LHCN-M2 (cell line): ENCODE measurements at places on chromosomes 16 and 17. TPM values are rescaled to one million over a fixed set of nuclear protein-coding genes. Genes with fewer than 3 reads are reported as not detected.

The OR2C1 gene
- total RNA-seq, result 0.17 TPM in 1 of 2 replicates, not detected in the other

The WNT3 gene
- total RNA-seq, result 0.57 and 1.0 TPM in 2 replicates

The PDE6G gene
- total RNA-seq, result not detected in 2 replicates

The CLEC18C gene
- 0.06 and 0.32 TPM in 2 replicates for total RNA-seq

The ICAM2 gene
- 0.29 and 1.2 TPM in 2 replicates for total RNA-seq

The SPN gene
- not detected in 2 replicates for total RNA-seq

The MAP2K3 gene
- total RNA-seq, result 19.3 and 28.8 TPM in 2 replicates

The KRT9 gene
- not detected in 2 replicates for total RNA-seq

The KRT40 gene
- total RNA-seq, result not detected in 2 replicates

The ACE gene
- total RNA-seq, result 0.63 TPM in 1 of 2 replicates, not detected in the other

The TUBG2 gene
- total RNA-seq, result 30.7 and 35.4 TPM in 2 replicates

The APOBR gene
- not detected in 2 replicates for total RNA-seq

The RPRML gene
- total RNA-seq, result not detected in 2 replicates

The TEKT5 gene
- not detected in 2 replicates for total RNA-seq

The DNAH3 gene
- under 0.01 TPM in 1 of 2 replicates, not detected in the other for total RNA-seq

The CD300LG gene
- not detected in 2 replicates for total RNA-seq

The AANAT gene
- not detected in 2 replicates for total RNA-seq

The TBC1D3D gene
- total RNA-seq, result not detected in 2 replicates

The ZPBP2 gene
- not detected in 2 replicates for total RNA-seq

The CPHXL2 gene
- not detected in 2 replicates for total RNA-seq

The MYO15B gene
- under 0.01 and 0.06 TPM in 2 replicates for total RNA-seq

The IL34 gene
- 0.13 and 4.1 TPM in 2 replicates for total RNA-seq

The GDPD3 gene
- total RNA-seq, result 0.83 and 1.0 TPM in 2 replicates

The BCAR1 gene
- total RNA-seq, result 67.9 and 96.1 TPM in 2 replicates

The EVI2B gene
- total RNA-seq, result 6.3 and 10.6 TPM in 2 replicates

The CACNG5 gene
- total RNA-seq, result not detected in 2 replicates

The C16orf92 gene
- not detected in 2 replicates for total RNA-seq

The USH1G gene
- not detected in 2 replicates for total RNA-seq

The ZNF597 gene
- total RNA-seq, result 1.9 TPM in 2 replicates

The TBX6 gene
- 0.29 and 1.5 TPM in 2 replicates for total RNA-seq

The GRIN2A gene
- total RNA-seq, result not detected in 2 replicates

The MT4 gene
- not detected in 2 replicates for total RNA-seq

The GLIS2 gene
- total RNA-seq, result 1.1 and 1.3 TPM in 2 replicates

The TM4SF5 gene
- total RNA-seq, result not detected in 2 replicates

The GP1BA gene
- not detected in 2 replicates for total RNA-seq

The MYL11 gene
- total RNA-seq, result 7.2 TPM in 1 of 2 replicates, not detected in the other

The KRTAP1-5 gene
- 2.8 and 6.0 TPM in 2 replicates for total RNA-seq

The LRRC46 gene
- 0.45 and 1.4 TPM in 2 replicates for total RNA-seq

The RARA gene
- total RNA-seq, result 24.2 and 29.6 TPM in 2 replicates

The HSPB9 gene
- not detected in 2 replicates for total RNA-seq

The MRC2 gene
- 210 and 281 TPM in 2 replicates for total RNA-seq

The SAMD14 gene
- total RNA-seq, result 1.1 and 1.6 TPM in 2 replicates

The KCNAB3 gene
- 0.32 and 0.46 TPM in 2 replicates for total RNA-seq

The DRC7 gene
- total RNA-seq, result not detected in 2 replicates

The ZNF469 gene
- total RNA-seq, result 0.38 and 0.46 TPM in 2 replicates

The ATP2A1 gene
- total RNA-seq, result 0.92 and 0.96 TPM in 2 replicates

The MILR1 gene
- 36.8 and 52.6 TPM in 2 replicates for total RNA-seq

The IFT20 gene
- total RNA-seq, result 26.5 and 27.3 TPM in 2 replicates

The TRPV2 gene
- total RNA-seq, result 54.8 and 56.7 TPM in 2 replicates

The OTOA gene
- total RNA-seq, result 0.06 TPM in 1 of 2 replicates, not detected in the other

The KRTAP2-1 gene
- total RNA-seq, result not detected in 2 replicates

The MPP2 gene
- total RNA-seq, result 3.4 and 11.3 TPM in 2 replicates

The ACSM5 gene
- 3.6 and 4.2 TPM in 2 replicates for total RNA-seq

The SOX15 gene
- total RNA-seq, result 0.96 and 2.0 TPM in 2 replicates

The RNF227 gene
- 6.9 and 14.2 TPM in 2 replicates for total RNA-seq
